CD4-positive, alpha-beta memory T cell (primary cell): ENCODE measurements at places on chromosomes 7 and 10. TPM values are rescaled to one million over a fixed set of nuclear protein-coding genes. Genes with fewer than 3 reads are reported as not detected.

GRCh38 chr10:52609626-52610240 lies 162.9 kb downstream of the MBL2 start:
- H3K27me3 ChIP-seq = no peaks in the 10 kb centered on the region
- H3K4me1 ChIP-seq = no peaks in the 10 kb centered on the region
- H3K36me3 ChIP-seq = no peaks in the 10 kb centered on the region
- no peak overlapping the region for H3K4me3 ChIP-seq
- no peak for DNase-seq

The PARD3 gene
- 0.25 TPM for total RNA-seq

DNA sequence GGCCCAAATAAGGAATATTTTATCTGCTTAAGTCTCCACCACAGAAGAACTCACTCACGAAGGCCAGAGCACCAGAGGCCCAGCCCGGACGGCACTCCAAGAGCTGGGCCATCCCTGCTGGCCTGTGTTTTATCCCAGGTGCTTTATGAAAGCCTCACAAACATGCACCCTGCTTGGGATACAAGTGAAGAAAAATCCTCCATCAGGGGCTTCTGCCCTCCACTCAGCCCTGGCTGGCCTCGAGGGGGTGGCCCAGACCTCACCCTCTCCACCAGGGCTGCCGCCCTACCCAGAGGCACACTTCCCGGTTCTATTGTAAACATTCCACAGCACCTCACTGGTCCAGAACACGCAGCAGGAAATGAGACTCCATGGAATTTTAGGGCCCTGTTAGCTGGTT lies 19.8 kb upstream of the DNAAF5 start:
- H3K27me3 ChIP-seq = no peaks in the 10 kb centered on the region
- DNase-seq = no peak
- H3K4me1 ChIP-seq = no peaks in the 10 kb centered on the region

DNA sequence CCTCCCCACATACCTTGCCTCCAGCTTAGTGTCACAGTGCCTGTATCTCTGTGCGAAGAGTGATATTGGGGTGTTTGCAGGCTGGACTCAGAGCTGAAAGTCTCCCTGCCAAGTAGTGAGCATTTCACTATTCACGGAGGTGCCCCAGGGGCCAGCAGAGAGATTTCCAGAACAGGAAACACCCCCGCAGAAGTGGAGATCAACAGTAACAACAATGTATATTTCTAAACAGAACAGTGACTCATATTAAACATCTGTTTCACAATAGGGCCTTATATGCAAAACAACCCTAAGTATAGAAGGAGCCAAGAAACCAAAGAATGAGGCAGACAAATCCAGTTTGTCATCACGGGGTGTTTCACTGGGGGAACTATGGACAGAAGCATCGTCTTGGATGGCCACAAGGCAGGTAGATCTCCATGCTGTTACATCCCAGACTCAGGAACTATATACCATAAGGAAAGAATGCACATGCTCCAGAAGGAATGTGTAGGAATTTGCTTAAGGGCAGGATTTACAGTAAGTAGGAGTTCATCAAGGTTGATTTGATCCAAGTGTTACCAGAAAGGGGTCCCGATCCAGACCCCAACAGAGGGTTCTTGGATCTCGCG lies 29.3 kb upstream of the CCL24 start:
- no peak overlapping the region for H3K27ac ChIP-seq
- DNase-seq = no peak
- H3K27me3 ChIP-seq = no peaks in the 10 kb centered on the region
- no peaks in the 10 kb centered on the region for H3K36me3 ChIP-seq
- no peak overlapping the region for H3K4me3 ChIP-seq
